Lung microvascular endothelial cell (primary cell): ENCODE measurements at places on chromosomes 5 and 9.

DNA sequence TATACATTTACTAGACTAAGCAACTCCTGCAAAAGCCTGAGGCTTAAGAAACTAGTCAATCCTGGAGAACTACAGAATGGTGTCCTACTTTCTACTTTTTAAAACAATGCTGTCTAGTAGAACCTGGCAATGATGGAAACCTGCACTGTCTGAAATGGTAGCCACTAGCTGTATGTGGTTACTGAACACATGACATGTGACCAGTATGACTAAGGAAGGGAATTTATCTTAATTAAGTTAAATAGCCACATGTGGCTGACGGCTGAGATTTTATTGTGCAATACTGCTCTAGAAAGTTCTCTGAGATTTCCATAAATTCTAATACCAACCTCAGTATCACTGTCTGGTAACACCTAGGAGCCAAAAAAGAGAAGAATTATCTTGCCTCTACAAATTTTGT, 44.9 kb upstream of the RAPGEF6 start:
- peak; percentile 10 for DNase-seq

GRCh38 chr5:94893412-94894135, 275.1 kb downstream of the SLF1 start:
- DNase-seq: peak; percentile 8

- DNase-seq: no peak
Observed at GRCh38 chr9:95640336-95640735, 123.6 kb upstream of the PTCH1 start.

DNA sequence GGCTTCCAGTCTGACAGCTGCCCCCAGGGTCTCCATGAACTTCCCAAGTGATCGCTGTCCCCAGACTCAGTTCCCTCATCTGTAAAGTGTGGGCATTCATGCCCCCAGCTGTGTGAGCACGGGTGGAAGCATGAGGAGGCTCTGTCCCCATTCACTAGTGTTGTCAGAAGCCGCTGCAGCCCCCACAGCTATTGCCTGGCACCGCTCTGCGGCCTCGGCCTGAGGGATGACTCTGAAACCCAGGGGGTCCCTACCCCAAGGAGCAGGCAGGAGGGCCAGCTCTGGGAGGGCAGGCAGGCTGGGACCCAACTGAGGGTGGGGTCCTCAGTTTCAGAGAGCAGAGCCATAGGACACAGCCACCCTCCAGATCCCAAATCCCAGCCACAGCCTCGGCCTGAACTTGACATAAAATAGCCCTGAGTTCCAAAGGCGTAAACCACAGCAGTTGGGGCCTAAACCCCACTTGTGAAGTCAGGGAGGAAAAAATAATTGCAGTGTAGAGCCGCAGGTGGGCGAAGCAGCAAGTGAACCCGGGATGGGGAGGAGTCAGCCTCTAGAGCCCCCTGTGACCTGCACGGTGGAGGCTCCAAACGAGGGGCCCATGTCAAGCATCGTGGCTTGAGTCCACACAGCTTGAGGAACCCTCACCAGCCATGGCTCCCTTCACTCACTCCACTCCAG, 66.0 kb upstream of the ADAMTS2 start:
- no peak for DNase-seq

GRCh38 chr5:2029206-2029605, 146.5 kb upstream of the IRX4 start:
- DNase-seq: no peak

DNA sequence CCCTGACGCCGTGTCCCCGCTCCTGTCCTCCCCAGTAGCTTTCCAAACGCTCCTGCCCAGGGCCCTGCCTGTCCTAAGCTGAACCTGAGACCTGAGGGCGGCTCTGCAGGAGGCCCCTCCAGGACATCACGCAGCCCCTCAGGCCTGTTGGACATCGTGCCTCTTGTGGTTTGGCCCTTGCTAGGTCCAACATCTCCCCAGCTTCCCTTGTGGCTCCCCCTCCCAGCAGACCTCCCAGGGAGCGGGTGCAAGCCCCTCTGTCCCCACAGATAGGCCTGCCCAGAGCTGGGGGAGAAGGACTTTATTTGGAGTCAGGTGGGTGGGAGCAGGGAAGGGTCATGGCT, 4.1 kb downstream of the OBP2B start:
- DNase-seq: no peak

GRCh38 chr5:67510204-67510603, 313.6 kb upstream of the CD180 start:
- no peak for DNase-seq

- no peak for DNase-seq
Observed at GRCh38 chr5:143231973-143232812, 171.3 kb downstream of the NR3C1 start.

- no peak for DNase-seq
Observed at GRCh38 chr5:38978036-38978435, 96.2 kb downstream of the RICTOR start.

- no peak for DNase-seq
Observed at GRCh38 chr5:115179394-115180164, 9.9 kb upstream of the TRIM36 start.

- DNase-seq: no peak
Observed at GRCh38 chr5:142119051-142119625, 10.6 kb downstream of the NDFIP1 start.

DNA sequence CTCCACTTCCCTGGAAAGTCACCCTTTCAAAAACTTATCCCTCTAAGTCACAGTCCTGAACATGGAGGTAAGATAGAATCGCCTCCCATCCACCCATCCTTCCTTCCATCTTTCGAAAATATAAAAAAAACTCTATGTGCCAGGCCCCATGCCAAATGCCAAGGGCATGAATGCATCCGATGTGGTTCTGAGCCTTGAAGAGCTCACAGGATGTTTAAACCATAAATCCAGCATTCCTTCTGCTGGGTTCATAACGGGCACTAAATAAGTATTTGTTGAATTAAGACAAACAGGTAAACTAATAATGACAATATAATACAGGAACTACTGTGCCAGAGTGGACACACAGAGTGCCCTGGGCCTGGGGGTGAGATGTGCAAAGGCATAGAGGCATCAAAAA, 147.3 kb downstream of the TTLL11 start:
- peak; percentile 14 for DNase-seq

DNA sequence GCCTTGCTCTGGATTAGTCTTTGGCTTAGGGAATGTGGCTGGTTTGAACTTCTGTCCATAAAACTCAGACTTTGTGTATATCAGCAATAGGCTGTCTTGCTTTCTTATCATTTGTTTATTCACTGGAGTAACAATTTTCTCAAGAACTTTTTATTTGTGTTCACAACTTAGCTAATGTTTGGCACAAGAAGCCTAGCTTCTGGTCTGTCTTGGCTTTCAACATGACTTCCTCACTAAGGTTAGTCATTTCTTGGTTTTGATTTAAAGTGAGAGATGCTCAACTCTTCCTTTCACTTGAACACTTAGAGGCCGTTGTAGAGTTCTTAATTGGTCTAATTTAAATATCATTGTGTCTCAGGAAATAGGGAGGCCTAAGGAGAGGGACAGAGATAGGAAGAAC, 4.9 kb downstream of the FBXO38 start:
- no peak for DNase-seq

GRCh38 chr9:93576258-93577077, at the start of gene PHF2:
Gene PHF2 (plus strand): TSS chr9:93576584. CDS start chr9:93576774, 190 bp downstream.
- DNase-seq: peak; percentile 24

DNA sequence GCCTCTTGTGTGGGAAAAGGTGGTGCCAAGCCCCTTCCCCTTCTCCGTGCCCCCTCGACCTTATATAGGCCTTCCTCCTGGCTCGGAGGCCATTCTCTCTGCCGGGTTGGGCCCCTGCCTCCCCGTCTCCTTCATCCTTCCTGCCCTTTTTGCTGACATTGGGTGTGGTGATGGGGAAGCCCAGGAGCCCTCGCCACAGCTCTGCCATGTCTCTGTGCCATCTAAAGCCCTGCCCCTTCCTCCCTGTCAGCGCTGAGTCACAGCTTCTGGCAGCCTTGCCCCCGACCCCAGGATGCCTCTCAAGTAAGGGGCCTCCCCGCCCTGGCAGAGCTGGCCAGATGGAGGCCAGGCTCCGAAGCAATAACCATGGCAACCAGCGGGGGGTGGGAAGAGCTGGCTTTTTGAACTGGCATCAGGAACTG, 30.4 kb downstream of the JADE2 start:
- DNase-seq: peak; percentile 61

- no peak for DNase-seq
Observed at GRCh38 chr5:2553611-2554010, 197.9 kb downstream of the IRX2 start.

DNA sequence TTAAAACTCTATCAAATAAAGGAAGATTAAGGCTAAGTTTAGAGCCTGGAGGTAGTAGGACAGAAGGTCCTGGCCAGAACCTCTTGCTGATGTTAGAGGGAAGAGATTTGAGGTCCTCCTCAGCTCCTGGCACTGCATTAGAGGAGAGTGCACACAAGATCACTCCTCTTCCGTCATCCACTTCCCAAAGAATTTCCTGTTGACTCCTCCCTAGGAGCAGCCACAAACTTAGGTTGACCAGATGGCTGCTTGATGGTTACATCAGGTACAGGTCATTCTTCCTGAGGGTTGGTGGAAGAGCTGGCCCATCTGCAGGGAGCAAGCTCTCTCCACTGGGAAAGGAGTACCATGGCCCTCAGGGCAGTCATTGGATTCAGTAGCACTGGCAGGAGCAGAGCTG, 93.9 kb upstream of the IL33 start:
- peak; percentile 83 for DNase-seq

GRCh38 chr9:126498331-126498730, 115.4 kb upstream of the LMX1B start:
- no peak for DNase-seq

DNA sequence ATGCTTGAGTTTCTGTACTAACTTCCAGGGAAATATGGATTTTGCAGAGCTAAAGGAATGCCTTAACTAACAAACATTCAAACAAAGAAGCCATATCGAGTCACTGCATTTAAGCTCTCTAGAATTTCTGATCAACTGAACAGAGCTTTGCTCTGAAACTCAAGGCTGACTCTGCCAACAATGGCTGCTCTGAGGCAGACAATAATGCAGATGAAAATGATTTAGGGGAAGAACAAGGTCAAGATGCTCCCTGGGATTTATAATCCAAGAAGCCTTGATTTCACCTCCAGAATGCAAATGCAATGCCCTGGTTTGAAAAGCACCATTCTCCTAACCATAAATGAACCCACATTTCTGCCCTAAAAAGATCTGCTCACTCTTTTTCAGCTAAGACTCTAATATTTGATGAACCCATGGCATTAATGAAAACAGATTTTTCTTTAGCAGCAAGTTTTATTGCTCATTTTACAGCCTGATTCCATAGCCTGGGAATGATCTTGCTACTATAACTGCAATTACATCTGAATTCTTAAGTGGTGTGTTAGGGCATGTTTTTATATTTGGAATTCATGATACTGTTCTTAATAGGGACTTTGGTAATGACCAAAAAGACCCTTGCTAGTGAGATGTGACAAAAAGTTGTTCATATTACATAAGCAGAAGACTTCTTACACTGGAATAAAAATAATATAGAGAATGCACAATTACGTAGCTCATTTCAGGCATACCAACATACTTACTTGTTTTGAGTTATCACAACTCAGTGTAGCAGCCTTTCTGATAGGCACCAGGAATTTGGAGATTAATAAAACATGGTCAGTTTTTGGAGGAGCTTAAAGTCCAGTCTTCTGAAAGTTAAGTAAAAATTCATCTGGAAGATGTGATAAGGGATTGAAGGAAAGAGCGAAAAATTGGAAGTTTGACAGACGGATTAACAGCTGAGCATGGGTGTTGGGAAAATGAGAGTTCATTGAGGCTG, 169.4 kb downstream of the TRPM3 start:
- DNase-seq: no peak

GRCh38 chr9:15160673-15161072, 146.3 kb downstream of the TTC39B start:
- DNase-seq: peak; percentile 77

GRCh38 chr5:74316064-74316603, 324.4 kb downstream of the ENC1 start:
- peak; percentile 60 for DNase-seq

DNA sequence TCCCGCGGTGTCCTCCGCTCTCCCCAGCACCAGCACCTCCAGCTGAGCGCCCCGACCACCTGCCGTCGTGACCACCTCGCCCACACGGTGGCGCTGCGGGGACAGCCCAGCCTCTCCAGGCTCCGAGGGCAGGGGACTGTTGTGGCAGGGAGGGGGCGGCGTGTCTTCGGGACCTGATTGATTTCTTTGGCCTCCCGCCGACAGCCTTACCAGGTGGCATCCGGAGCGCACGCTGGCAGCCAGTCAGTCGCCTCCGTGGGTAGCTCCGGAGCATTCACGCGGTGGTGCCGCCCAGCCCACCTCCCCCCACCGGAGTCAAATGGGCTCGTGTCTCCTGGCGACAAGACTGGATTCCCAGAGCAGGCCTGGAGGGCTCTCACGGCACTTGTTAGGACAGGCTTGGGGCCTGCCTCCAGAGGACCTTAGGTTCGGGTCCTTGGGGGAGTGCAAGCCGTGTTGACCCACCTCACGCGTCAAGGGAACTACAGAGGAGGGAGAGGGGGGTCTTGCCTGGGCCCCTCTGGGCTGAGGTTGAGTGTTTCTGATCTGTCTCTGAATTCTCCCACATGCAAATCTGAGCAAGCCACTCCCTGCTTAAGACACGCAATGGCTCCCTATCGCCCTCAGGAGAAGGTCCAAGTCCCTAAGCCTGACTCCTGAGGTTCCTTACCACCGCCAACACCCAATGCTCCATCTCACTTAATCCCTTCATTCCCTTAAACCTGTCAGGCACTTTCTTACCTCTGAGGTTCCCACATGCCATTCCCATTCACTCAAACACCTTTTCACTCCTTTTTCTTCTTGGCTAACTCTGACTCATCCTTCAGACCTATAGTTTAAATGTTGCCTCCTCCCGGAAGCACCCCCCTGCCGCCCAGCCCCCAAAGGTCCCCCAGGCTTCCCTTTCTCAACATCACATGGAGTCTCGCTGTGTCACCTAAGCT, 51.2 kb upstream of the GGTA1 start:
- DNase-seq: peak; percentile 71

- DNase-seq: peak; percentile 56
Observed at GRCh38 chr9:3746296-3747275, 220.8 kb upstream of the RFX3 start.

DNA sequence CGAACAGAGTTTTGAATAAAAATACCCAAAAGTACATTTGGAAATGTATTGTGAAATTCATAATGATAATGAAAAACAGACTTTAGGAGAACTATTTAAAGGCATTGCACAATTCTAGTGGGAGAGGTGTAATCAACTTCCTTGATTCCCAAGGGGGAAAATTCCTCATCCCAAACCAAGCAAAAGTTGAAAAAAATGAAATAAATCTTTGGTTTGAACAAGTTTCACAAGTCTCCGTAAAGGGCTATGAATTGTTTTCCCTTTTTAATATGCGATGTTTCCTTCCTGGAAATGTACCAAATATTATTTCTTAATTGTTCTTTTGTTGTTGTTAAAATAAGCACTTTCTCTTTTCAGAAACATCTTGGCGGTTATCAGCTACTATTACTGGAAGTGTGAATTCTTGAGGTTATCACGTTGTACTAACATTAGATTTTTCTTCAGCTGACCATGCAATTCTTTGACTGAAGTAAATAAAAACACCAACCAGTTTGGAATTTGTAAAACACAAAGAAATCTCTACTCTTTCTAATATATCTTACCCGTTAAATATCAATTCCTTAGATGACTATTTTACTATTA, 59.3 kb downstream of the SVEP1 start:
- DNase-seq: no peak
